Iris pigment epithelial cell (primary cell): ENCODE measurements at places on chromosomes 1 and 21.

GRCh38 chr1:185096531-185096930, 51.2 kb downstream of the RNF2 start:
- DNase-seq, result no peak

GRCh38 chr1:42739753-42740700, at the start of gene CLDN19:
Gene CLDN19 (minus strand): TSS chr1:42740236. CDS start chr1:42740063, 173 bp downstream.
- no peak for DNase-seq

- DNase-seq, result peak; percentile 35
These were observed 59.1 kb downstream of the BCL9 start for GRCh38 chr1:147600119-147601111.

GRCh38 chr1:4523551-4523950, 130.9 kb upstream of the AJAP1 start:
- DNase-seq, result no peak

DNA sequence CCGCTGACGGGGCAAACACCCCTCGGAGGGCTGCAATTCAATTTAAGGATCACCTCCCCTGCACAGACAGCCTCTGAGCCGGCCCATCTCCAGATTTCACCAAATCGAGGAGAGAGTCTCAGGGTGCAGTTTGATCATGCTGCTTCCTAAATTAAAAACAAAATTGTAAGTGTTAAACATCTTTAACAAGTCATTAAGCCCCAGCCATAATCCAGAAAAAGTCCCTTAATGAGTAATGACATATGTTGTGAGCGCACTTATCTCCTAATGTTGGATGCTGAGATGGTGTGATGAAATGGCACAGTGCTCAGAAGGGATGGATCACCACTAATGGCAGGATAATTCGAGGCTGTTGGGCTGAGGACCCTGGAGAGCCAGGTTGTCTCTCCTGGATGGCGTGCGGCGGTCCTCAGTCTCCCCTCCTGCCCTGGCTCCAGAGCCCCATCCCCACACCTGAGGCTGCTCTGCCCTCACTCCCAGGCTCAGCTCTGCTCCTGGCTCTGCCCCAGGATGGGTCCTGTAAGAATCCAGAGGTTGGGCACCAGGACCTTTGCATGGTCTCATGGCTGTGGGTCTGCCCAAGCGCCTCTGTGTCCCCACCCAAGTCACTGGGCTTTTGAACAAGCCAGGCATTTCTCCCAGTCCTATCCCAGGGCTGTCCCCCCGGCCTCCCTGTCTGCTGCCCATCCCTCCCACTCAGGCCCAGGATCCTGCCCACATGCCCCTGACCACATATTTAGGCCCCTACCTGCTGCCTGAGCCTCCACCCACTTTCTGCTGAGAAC, 224.4 kb upstream of the POU3F1 start:
- DNase-seq, result no peak

DNA sequence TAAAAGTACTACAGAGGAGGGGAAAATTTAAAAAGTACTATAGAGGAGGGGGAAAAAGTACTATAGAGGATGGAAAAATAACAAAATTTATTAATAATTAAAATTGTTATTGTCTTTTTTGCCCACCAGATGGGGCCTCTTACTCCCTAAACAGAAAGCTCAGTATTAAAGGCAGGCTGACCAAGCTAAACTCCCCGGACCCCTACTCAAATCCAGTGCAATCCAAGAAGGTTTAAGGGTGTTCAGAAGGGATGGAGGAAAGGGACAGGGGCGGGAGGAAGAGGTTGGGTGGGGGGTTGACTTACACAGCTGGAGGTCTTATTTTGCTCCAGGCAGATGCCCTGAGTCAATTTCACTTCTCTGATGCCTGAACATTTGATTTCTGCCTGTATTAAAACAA, 13.7 kb downstream of the CD34 start:
- DNase-seq, result no peak

GRCh38 chr1:41700986-41701535, 216.6 kb upstream of the EDN2 start:
- no peak for DNase-seq

- no peak for DNase-seq
These were observed 34.1 kb downstream of the OR2G3 start for GRCh38 chr1:247639381-247639981.

- DNase-seq, result no peak
These were observed 28.5 kb upstream of the SELENON start for GRCh38 chr1:25771221-25772114.

- no peak for DNase-seq
These were observed 156.1 kb downstream of the KIF26B start for GRCh38 chr1:245310571-245311531.

GRCh38 chr1:230507236-230507635, 81.1 kb upstream of the PGBD5 start:
- DNase-seq, result no peak

- DNase-seq, result no peak
These were observed 12.4 kb downstream of the SLC2A1 start for GRCh38 chr1:42946120-42946898.

DNA sequence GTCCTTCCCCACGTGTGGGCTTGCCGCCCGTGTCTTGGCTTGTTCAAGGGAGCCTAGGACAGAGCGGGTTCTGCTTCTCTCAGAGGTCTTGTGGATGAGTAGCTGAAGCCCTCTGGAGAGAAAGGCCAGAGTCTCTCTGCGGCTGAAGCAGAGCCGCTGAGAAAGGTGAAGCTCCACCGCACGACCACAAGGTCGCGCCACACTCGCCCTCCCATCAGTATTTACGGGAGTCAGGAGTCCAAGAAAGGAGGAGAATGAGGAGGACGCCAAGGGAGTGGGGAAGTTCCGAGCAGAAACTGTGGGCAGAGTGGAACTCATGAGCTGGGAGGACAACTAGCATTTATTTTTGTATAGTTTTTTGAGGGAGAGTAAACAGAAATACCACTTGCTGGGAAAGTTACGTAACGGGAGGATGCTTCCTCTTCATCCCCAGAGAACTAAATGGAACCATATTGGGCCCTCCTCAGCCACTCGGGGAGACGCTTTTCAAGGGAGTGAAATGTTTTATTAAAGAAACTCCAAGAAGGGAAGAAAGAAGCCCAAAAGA, 51.6 kb upstream of the HAO2 start:
- DNase-seq, result no peak

DNA sequence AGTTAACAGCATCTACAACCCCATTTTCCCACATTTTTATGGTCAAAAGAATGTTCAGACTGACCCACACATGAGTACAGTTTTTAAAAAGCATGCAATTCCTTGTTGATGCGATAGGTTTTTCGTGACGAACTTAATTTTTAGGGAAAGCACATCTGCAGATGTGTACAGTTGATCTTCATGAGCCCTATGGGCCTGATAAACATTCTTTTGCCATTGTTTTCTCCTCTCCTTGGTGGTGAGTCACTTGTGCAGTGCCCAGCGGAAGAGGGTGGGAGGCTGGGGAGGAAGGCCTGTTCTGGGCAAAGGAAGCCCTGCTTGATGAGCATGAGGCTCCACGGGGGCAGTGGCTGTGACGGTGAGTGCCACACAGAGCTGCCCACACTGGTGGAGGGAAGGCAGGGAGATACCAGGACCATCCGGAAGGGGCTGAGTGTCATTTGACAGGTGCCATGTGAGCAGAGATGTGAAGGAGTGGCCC, 5.3 kb downstream of the ARF1 start:
- DNase-seq, result peak; percentile 72

- no peak for DNase-seq
These were observed 600.6 kb downstream of the AJAP1 start for GRCh38 chr1:5254975-5255374.

- DNase-seq, result no peak
These were observed 6.8 kb upstream of the LHX9 start for GRCh38 chr1:197910120-197910991.

GRCh38 chr1:228448372-228448771, 31.7 kb upstream of the TRIM17 start:
- DNase-seq, result no peak

GRCh38 chr1:192521734-192522133, 53.8 kb upstream of the RGS1 start:
- no peak for DNase-seq

DNA sequence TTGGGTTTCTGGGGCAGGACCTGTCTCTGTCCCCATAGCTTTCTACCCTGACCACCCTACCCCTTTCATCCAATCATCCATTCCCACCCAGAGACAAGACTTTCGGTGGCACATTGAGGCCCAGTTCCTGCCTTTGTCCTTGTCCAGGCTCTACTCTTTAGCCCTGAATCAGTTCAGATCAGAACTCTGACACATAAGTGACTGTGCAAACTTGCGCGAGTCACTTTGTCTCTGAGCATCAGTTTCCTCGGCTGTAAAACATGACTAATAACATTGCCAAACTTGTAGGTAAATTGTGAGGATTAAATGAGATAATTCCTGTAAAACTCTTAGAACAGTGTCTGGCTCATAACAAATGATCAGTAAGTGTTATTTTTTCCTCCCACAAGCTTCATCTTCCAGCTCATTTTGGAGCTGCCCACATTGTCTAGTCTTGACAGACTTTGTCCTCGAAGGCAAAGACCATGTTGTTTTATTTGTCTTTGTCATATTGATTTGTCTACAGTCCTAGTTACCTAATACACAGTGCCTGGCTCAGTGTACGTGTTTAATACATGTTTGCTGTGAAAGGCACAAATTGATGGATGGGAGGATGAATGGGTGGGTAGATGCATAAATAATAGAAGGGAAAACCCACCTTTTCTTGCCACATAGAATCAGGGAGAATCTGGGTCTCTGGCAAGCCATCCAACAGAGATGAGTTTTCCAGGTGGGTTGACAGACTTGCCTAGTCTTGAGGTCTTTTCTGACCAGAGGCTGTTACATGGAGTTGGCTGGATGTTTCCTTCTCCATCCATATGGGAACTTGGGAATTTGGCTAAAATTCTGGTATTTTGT, 262.9 kb downstream of the OMA1 start:
- no peak for DNase-seq

- no peak for DNase-seq
These were observed at the start of gene TDRD5 for GRCh38 chr1:179591592-179592580. Gene TDRD5 (plus strand): TSS chr1:179591832. CDS start chr1:179592616, 784 bp downstream.

DNA sequence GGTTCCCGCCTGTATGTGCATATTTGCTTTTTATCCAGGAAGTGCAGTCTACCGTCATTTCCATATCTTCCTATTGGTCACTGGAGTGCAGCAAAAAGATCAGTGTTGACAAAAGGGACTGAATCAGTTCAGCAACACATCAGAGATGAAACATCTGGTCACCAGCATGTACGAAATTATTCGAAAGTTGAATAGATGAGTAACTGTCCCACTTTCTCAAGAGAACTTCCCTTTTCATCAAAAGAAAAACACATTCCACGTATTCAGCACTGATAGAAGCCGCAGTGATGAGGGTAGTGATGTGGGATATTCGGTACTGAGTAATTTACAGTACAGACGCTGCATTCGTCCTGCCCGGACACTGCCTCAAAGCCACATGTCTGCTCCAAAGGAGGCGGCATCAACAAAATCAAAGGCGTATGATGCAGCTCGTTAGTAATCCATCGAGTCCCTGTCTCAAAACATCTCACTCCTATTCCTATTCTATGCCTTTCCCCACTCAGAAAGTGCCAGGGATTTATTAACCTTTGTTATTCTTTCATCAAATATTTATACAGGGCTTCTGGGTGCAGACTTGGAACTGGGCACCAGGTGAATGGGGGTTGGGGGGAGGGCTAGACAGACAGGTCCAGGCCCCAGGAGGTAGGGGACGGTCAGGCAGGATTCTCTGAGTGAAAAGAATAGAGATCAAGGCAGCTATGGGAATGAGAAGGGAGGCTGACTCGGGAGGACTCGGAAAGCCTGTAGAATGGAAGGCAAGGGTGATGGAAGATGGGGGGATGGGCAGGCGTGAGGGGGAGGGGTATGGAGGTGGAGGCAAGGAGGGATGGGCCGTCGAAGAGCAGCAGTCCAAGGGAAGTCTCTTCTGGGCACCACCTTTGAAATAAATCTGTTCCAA, 79.5 kb upstream of the SLC45A1 start:
- peak; percentile 97 for DNase-seq

GRCh38 chr21:44815852-44816628, 1.8 kb downstream of the SUMO3 start:
- DNase-seq, result no peak

GRCh38 chr1:220890602-220891001, 11.4 kb downstream of the HLX start:
- DNase-seq, result no peak

- DNase-seq, result peak; percentile 13
These were observed 29.4 kb upstream of the UMODL1 start for GRCh38 chr21:42041711-42042110.

DNA sequence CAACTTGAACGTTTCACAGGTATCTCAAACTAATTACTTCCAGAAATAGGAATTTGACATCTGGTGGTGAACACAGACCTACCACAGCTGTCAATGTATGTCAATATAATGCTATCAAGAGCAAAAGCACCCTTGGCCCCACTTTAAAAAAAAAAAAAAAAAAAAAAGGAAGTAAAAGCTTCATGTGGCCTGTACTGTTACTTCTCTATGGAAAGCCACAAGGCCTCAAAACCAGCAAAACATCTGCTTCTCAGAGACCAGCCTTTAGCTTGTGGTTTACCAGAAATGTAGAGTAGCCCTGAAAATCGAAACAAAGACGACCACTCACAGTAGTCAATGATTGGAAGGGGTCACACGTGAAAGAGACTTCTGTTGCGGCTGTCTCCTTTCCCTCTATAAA, 109.6 kb downstream of the SLC45A1 start:
- no peak for DNase-seq

DNA sequence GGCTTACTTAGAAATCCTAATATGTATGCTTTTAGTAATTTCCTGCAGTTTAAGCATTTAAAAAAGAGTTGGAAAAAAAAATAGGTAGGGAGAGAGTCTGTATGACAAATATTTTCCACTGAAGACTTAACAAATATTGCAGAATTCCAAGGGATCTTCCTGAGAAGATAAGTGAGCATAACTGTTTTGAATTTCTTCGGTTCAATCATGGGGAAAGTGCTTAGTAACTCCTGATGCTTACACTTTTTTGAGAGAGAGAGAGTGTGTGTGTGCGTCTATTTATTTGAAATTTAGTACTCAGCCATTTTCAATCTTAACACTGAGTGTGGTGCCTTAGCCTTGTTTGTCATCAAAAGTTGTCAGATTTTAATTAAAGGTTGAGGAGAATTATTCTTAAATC, 18.5 kb downstream of the SON start:
- DNase-seq, result no peak

- no peak for DNase-seq
These were observed 14.7 kb upstream of the NBPF11 start for GRCh38 chr1:148166558-148167492.

- no peak for DNase-seq
These were observed 11.2 kb downstream of the PDZK1IP1 start for GRCh38 chr1:47178654-47179016.

- no peak for DNase-seq
These were observed 60.6 kb upstream of the CD34 start for GRCh38 chr1:207971331-207972219.

DNA sequence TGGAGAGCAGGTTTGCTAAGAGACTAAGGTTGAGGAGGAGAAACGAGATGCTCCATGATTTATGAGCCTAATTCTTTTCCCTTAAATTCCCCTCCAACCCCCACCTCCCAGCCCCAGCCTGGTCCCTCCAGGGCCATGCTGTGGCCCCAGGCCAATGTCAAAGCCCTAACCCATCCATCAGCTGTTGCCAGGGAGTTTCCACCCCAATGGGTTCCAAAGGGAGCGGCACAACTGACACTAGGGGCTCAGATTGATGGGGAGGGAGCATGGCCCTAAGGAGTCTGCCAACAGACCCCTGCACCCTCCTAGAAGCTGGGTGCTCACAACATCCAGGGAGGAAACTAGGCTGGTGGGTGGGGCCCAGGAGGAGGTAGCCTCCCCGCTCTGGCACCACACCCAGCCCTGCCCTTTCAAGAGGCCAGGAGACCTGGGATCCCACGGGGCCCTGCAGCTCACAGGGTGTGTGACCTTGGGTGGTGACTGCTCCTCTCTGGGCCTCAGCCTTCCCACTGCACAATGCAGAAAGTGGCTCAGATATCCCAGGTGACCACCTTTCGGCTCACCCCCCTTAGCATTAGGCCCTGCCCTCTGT, 12.9 kb downstream of the AHDC1 start:
- no peak for DNase-seq

GRCh38 chr1:116568662-116569380, 2.0 kb downstream of the CD58 start:
- DNase-seq, result no peak
